Stimulated activated CD4-positive, alpha-beta T cell treated with anti-CD3 and anti-CD28 coated beads, Interleukin-1b, Interleukin-23, amount 100 ng/mL, for 1 hour (primary cell): ENCODE measurements at places on chromosomes 5 and 9.

DNA sequence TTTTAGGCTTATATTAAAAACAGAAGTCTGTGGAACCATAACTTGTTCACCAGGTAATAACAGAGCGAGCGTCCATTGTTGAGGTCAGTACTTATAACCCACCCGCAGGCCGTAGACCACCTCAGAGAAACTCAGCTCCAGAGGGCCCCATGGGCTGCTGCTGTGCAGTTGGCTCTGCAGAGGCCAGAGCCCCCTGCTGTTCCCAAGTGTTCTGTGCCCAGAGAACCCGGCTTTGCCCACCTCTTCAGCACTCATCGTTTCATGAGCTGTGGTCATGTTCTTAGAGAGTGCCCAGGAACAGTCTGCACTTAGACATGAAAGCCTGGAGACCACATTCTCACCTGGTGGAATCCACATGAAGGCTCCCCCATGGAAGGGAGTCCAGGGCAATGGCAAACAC lies 50.4 kb upstream of the SLC2A8 start:
- DNase-seq: no peak

GRCh38 chr9:129121483-129121882 lies 10.3 kb downstream of the PTPA start:
- DNase-seq: no peak

DNA sequence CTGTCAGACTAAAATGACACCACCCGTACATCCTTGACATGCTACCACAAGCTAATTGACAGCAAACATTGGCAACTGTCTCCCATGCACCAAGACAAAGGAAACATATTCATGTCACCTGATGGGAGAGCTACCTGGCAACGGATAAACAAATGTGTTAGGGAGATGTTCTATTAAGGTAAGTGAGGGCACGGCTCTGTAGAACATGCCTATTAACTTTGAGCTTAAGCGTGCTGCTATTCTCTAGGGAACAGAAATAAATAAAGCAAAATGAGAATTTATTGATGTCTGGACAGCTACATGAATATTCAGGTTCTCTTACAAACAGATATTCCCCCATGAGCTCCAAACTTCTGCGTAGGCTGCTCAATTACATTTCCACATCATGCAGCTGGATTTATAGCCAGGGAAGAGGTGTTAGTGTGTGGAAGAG lies 361.4 kb upstream of the RFX3 start:
- DNase-seq: no peak

GRCh38 chr5:124064956-124065355 lies 553.0 kb downstream of the CSNK1G3 start:
- no peak for DNase-seq

DNA sequence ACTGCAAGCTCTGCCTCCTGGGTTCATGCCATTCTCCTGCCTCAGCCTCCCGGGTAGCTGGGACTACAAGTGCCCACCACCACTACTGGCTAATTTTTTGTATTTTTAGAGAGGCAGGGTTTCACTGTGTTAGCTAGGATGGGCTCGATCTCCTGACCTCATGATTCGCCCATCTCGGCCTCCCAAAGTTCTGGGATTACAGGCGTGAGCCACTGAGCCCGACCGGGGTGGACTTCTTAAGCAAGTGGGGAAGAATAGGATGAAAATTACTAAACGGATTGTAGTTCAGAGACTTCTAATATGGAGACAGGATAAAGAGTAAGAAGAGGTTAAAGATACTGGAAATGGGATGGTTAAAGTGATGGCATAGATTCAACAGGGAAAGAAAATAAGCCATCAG lies 132.3 kb upstream of the IRX2 start:
- no peak for DNase-seq

- DNase-seq: no peak
These were observed 19.5 kb upstream of the MXD3 start for GRCh38 chr5:177330991-177331842.

- DNase-seq: no peak
These were observed 201.8 kb upstream of the MPDZ start for GRCh38 chr9:13481274-13481673.

- no peak for DNase-seq
These were observed 126.3 kb upstream of the ELL2 start for GRCh38 chr5:96087939-96088338.

- DNase-seq: no peak
These were observed 50.1 kb downstream of the PTTG1 start for GRCh38 chr5:160471761-160472160.

- no peak for DNase-seq
These were observed 242.1 kb downstream of the HCN1 start for GRCh38 chr5:45454114-45454513.

GRCh38 chr5:1118231-1118698 lies 6.4 kb upstream of the SLC12A7 start:
- DNase-seq: no peak

- DNase-seq: no peak
These were observed 17.2 kb downstream of the HNRNPH1 start for GRCh38 chr5:179606071-179606909.

- no peak for DNase-seq
These were observed 79.2 kb downstream of the KCTD16 start for GRCh38 chr5:144249755-144250464.

DNA sequence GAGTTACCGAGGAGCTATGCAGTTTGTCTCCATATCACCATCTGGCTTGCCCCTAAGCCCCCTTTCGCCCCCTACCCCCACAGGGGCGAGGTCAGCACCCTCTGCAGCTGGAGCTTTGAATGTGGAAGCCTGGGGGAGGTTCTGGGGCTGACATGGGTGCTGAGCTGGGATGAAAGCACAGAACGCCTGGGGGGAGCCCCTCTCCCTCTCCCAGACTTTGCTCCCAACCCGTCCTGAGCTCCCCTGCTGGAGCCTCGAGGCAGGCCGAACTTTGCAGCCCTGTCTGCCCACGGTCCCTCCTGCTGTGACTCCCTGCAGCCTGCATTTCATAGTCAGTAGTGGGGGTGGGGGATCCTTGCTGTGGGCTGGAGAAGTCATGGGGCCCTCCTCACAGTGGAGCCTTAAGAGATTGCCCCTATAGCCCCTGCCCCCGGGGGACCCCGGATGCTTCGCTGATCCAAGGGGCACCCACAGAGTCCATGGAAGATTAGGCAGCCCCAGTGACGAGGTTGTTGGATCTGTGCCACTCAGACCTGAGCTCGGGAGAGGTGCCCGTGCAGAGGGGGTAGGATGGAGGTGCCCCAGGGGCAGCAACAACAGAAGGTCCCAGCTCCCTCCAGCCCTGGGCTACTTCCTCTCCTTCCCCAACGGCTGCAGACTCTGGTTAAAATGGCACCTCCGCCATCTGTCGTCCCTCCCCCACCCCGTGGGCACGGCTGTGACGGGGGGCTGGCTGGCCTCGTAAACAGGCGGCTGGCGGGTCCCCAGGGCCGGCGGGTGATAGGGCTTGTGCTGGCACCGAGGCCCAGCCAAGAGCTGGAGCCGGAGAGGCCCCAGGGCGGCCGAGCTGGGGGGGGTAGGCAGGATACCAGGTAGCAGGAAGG lies 162.0 kb downstream of the C9orf50 start:
- no peak for DNase-seq

DNA sequence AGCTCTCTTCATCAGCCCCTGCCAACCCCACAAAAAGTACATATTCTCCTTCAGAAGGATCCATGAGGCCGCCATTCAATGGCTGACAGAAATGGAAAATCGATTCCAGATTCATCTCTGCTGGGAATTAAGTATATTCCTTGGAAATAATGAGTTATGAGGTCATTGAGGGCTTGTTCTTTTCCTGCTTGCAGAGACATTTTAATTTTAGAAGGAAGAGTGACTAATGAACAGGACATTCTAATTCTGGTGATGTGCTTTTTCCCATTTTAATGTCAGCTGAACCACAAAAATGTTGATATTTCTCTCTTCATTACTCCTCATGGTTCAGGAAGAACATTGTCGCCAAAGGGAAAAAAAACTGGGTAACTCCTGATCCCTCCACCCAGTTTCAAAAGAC lies 314.0 kb downstream of the PIK3R1 start:
- no peak for DNase-seq

- DNase-seq: no peak
These were observed 3.5 kb upstream of the PHYKPL start for GRCh38 chr5:178236126-178236525.

DNA sequence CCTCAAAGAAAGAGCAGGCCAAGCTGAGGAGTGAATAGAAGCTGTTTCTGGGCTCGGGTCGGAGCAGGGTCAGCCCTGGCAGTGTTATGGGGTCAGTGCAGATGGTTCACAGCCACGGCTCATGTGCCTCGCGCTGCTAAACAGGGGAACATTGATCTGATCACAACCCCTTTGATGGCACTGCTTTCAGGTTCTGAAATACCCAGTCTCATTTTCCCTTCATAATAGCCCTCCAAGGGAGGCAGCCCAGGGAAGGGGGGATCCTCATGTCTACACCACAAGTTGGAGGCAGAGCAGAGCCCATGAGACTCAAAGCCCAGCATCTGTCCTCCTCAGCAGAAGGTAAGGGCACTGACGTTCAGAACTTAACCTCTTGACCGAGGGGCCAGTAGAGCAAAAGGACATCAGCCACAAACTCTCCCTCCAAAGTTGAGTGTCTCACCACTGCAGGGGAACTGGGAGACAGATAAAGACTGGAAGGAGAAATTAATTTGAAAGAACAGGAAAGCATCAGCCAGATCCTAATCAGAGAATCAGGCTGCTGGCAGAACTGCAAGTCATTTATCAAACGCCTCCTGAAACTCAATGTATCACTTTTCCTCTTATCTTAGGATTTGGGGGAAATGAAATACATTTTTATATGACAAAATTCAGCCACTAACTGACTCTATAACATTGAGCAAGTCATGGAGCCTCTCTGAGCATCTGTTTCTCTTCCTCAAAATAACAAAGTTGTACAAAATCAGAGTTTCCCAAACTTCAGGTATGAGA lies 110.6 kb downstream of the SH3TC2 start:
- DNase-seq: no peak

DNA sequence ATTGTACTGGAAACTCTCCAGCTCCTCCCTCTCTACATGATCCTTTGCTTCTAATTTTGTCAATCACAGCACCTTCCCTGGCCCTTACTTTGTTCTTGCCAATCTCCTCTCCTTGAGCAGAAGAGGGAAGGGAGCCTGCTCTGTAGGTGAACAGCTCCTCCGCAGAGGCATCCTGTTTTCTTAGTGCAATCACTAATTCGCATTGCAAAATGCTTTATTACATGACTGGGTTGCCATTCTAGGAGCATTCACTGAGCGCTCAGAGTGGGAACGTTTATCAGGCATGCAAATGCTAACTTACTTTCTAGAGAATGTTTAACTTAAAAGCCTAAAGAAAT lies 416 bp upstream of the SNX18 start:
- DNase-seq: no peak

GRCh38 chr9:115084709-115085108 lies 33.2 kb downstream of the TNC start:
- DNase-seq: no peak

DNA sequence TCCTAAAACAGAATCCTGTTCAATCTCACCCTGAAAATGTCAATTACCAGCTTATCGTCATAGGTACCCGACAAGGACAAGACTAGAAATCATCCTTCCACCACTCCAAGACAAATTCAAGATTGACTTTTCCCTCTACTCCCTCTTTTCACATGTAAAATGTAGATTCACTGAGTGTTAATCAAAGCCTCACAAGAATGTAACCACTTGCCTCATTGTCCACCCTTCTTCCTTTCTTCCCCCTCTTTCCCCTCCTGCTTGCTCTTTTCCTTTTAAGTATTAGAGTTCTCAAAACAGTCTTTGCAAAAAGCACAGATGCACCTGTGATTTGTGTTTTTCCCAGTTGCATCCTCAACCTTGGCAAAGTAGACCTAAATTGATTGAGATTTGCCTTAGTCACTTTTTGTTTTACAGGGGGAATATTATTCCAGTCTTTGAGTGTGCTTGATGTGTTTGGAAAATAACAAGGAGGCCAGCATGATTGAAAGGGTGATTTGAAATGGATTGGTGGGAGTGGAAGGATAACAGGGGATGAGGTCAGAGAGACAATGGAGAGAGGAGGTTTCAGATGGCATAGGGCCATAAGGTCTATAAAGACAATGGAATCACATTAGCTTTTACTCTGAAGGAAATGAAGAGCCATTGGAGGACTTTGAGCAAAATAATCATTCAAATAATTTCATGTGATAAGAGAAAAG lies 231.3 kb upstream of the TYRP1 start:
- no peak for DNase-seq

- no peak for DNase-seq
These were observed 33.8 kb upstream of the NEURL1B start for GRCh38 chr5:172607213-172607793.

DNA sequence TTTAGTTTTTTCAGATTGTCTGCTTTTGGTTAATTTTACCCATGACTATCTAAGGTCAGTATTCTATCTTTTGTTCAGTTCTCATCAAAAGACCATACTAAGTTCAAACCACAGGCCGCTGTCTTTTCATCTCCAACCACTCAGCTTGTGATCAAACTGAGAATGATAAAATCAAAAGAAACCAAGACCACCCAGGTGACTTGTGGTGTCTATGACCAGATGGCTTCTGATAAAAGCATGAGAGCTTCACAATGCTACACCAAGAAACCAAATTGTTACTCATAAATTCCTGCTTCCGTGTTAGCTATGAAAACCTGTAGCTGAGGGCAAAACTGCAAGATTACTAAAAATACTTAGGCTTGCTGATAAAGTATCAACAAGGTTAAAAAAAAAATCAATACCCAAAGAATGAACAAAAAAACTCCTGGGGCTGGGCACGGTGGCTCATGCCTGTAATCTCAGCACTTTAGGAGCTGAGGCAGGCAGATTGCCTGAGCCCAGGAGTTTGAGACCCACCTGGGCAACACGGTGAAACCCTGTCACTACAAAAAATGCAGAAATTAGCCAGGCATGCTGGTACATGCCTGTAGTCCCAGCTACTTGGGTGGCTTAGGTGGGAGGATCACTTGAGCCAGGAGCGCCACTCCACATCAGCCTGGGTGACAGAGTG lies 25.8 kb upstream of the GPX8 start:
- DNase-seq: no peak

GRCh38 chr9:20621471-20622329 lies 599 bp downstream of the MLLT3 start:
- DNase-seq: peak; percentile 52

GRCh38 chr9:137317021-137317717 lies 15.1 kb upstream of the NRARP start:
- no peak for DNase-seq

GRCh38 chr9:68978066-68978465 lies 35.8 kb downstream of the PRKACG start:
- no peak for DNase-seq

DNA sequence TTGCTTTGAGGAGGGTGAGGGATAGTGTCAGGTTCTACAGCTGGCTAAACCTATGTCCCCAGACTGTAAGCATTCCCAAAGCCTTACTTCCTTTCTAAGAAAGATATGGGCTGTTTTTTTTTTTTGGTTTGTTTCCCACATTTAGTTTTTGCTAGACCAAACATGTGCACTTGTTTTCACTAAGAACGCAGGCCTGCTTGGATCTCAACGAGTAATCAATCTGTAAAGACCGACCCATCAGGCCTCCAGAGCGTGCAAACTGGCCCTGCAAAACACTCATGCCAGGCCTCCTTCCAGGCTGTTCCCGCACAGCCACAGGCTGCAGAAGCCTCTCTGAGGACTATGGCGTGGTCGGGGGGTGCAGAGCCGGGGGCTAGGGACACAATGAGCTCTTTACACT lies 304.8 kb upstream of the PANK3 start:
- no peak for DNase-seq

- no peak for DNase-seq
These were observed 612.9 kb upstream of the DAB2 start for GRCh38 chr5:40037713-40038112.
